GM23248 (cell line): ENCODE measurements at places on chromosomes 13 and 19. TPM values are rescaled to one million over a fixed set of nuclear protein-coding genes. Genes with fewer than 3 reads are reported as not detected.

DNA sequence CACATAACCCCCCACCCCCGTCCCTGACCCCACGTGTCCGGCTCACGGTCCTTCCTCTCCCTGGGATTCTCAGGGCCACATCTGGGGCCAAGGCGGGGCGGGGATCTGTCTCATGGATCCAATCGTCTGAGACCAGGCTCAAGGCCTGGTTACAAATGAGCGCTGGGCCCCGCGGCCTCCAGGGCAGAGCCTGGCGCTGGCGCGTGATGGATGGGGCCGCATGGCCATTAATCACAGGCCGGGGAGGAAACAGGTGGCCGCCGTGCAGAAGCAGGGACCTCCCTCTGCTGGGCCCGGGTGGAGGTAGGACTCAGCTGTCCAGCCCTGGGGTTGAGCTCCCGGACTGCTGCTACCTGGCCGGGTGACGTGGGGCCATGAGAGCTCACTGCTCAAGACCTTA, 5.8 kb upstream of the TLE5 start:
- DNase-seq: no peak
- no peak overlapping the region for H3K27ac ChIP-seq
- no peaks in the 10 kb centered on the region for H3K27me3 ChIP-seq
- no peak overlapping the region for H3K4me3 ChIP-seq
- H3K36me3 ChIP-seq: no peaks in the 10 kb centered on the region
- no peaks in the 10 kb centered on the region for H3K4me1 ChIP-seq

DNA sequence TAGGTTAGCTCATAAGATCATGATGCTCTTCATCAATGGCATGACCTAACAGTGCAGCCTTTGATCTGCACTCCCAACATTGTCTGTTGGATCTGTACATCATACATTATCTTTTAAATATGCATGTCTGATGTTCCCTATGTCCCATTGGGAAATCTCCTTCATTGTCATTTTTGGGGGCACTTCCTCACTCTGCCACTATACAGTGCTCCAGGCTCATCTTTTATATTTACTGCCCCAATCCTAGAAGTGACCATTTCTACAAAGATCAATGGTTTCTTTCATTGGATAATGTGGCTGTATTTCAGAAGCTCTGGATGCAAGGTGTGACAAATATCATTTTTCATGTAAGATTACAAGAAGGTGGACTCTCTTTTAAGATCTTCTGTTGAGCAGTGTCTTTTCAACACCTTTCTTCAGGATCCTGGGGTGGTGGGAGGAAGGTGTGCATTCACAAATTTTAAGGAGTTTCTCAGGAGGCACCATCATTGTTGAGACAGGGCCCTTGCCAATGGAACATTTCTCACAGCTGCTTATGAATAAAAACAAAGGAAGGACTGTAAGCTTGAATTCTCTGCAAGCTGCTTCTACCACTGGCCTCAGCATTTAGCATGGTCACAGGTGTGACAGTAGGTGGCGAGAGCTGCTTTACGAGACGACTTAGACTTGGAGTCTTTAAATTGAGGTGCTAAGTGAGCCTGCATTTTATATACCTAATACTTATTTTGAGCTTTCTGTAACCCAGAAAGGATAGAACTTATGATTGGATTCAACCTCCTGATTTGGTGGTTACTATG, 403.0 kb downstream of the LMO7 start:
- DNase-seq: no peak
- no peak overlapping the region for H3K4me3 ChIP-seq
- no peaks in the 10 kb centered on the region for H3K36me3 ChIP-seq
- no peaks in the 10 kb centered on the region for H3K27me3 ChIP-seq
- no peaks in the 10 kb centered on the region for H3K4me1 ChIP-seq

Gene IL4I1
- not detected in 2 replicates for total RNA-seq

DNA sequence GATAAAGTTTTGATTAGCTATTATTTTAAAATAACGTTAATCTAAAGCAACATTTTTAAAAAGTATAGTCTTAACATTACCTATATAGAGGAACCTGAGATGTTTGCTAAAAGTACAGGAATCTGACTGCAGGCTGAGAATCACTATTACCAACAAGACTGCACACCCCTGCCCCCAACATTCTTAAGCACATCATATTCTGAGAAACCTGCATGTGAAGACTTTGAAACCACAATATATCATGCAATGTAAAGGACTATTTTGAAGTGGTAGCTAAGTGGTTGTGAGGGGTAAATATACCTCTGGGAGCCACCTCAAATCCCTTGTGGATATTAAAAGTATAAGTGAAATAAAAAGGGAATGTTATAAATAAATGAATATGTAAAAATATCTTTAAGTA, 119.0 kb upstream of the KLF12 start:
- no peak overlapping the region for H3K27ac ChIP-seq
- H3K36me3 ChIP-seq: no peaks in the 10 kb centered on the region
- no peak overlapping the region for H3K4me3 ChIP-seq
- no peaks in the 10 kb centered on the region for H3K27me3 ChIP-seq
- no peak for DNase-seq
- peaks cover 30% of the 10 kb centered on the region for H3K4me1 ChIP-seq

- no peak overlapping the region for H3K27ac ChIP-seq
- H3K4me1 ChIP-seq: 0 out of 2 replicates have a peak, but pooled peaks cover 10% of the 10 kb centered on the region
- DNase-seq: no peak
- H3K36me3 ChIP-seq: no peaks in the 10 kb centered on the region
- H3K27me3 ChIP-seq: no peaks in the 10 kb centered on the region
- H3K4me3 ChIP-seq: no peak overlapping the region
Observed at GRCh38 chr13:37709318-37709717, 110.8 kb upstream of the POSTN start.

DNA sequence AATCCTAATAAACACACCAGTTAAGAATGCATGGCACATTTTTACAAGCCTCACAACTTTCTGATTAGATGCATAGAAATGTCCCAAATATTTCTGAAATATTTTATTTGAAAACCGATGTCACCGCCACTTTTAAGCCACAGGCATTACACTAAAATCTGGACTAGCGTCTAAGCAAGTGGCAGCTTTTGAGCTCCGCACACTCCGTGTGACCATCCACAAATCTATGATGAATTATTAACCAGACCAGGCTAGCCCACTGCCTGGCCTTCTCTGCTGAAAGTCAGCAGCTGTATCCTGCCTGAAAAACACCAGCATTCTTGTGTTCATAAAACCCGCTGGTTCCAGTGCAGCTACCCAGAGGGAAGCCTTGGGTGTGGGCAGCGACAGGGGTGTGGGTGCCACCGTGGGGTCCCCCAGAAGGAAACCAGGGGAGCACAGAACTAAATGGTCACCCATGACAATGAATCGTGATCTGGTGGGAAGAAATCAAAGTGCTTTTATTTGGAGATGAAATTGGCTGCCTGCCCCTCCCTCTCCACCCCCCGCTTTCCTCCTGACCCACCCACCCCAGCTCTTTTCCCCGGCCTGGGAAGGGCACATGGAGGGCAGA, 13.8 kb downstream of the RASA3 start:
- no peaks in the 10 kb centered on the region for H3K36me3 ChIP-seq
- no peaks in the 10 kb centered on the region for H3K27me3 ChIP-seq
- peak overlapping the region; percentile 58 for H3K4me3 ChIP-seq

Gene ZNF382
- 7.1 and 11.1 TPM in 2 replicates for total RNA-seq

Gene TEX29
- total RNA-seq: not detected in 2 replicates

Gene CYP2S1
- total RNA-seq: 0.13 TPM in 1 of 2 replicates, not detected in the other

DNA sequence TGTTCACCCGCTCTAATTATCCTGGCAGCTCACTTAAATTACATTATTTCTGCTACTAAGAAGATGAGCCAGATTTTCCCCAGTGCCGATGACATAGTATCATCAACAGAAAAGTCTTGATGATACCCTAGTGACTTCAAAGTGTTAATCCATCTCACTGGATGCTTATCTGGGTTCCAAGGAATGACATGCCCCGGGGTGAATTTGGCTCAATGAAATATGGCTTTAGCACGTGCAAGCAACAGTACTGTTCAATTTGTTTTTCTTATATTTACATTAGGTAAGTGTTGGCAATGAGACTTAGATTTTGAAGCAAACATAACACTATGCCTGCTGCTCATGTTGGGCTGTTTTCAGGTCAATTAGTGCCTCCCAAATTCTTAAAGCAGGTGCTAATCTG, 548.2 kb upstream of the SLITRK1 start:
- no peak overlapping the region for H3K4me3 ChIP-seq
- H3K4me1 ChIP-seq: peaks cover 15% of the 10 kb centered on the region
- peak; percentile 27 for DNase-seq
- H3K27me3 ChIP-seq: no peaks in the 10 kb centered on the region
- H3K36me3 ChIP-seq: no peaks in the 10 kb centered on the region

DNA sequence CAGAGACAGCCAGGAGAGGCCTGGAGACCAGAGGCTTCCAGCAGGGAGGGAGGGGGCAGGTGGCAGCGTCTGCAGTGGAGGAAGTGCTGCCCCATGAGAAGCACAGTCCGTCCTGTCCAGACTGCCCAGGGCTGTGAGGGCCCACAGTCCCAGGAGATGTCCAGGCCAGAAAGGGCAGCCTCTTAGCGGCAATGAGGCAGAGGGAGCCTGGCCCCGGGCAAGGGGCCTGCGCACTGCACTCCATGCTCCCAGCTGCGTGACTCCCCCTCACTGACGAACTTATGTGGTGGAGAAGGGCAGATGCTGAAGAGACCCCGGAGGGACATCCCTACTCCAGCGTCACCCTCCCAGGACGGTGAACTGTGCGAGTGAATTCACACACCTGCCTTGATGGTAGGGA, 115.3 kb downstream of the SOX1 start:
- no peaks in the 10 kb centered on the region for H3K36me3 ChIP-seq
- DNase-seq: no peak
- H3K27ac ChIP-seq: no peak overlapping the region
- H3K27me3 ChIP-seq: no peaks in the 10 kb centered on the region
- H3K4me1 ChIP-seq: no peaks in the 10 kb centered on the region
- H3K4me3 ChIP-seq: no peak overlapping the region

Gene ZNF541
- not detected in 2 replicates for total RNA-seq

DNA sequence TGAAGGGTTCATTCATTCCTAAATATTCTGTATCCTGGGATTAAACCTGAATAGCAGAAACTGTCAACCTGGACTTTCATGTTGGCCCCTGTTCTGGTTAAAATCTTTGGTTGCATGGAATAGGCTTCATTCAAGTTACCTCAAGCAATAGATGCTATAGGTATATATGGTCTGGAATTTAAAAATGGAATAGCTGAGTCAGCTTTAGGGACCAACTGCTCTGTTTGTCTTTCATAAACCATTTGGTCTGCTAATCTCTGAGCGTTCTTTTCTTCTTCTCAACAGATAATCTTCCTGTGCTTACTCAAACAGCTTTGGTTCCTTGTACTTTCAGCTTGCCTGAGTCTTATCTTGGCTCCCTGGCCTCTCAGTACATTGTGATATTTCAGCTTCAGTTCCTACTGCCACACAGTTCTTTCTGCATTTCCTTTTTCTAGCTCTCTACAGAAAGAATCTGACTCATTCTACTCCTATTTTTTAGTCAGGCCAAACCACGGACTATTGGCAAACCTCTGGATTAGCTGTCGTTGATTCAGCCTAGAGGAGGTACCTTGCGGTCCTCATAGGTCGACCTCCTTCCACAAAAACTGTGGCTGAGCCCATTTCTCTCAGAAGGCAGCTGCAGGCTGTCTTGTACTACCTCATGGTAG, 35.9 kb upstream of the MAB21L1 start:
- H3K36me3 ChIP-seq: no peaks in the 10 kb centered on the region
- no peaks in the 10 kb centered on the region for H3K27me3 ChIP-seq
- DNase-seq: peak; percentile 98
- H3K4me3 ChIP-seq: 0 out of 2 replicates have a peak overlapping the region, but pooled peaks have one; percentile 22
- H3K27ac ChIP-seq: peak overlapping the region; percentile 42

- DNase-seq: no peak
- H3K27ac ChIP-seq: no peak overlapping the region
- peaks cover 6% of the 10 kb centered on the region; the same call in 1 of the 2 replicates for H3K27me3 ChIP-seq
Observed at GRCh38 chr19:47437500-47437899, 18.2 kb upstream of the MEIS3 start.

GRCh38 chr13:92804346-92804745, 422.3 kb upstream of the GPC6 start:
- no peaks in the 10 kb centered on the region for H3K27me3 ChIP-seq
- H3K4me3 ChIP-seq: no peak overlapping the region
- H3K27ac ChIP-seq: no peak overlapping the region
- H3K4me1 ChIP-seq: peaks cover 13% of the 10 kb centered on the region
- DNase-seq: peak; percentile 54

DNA sequence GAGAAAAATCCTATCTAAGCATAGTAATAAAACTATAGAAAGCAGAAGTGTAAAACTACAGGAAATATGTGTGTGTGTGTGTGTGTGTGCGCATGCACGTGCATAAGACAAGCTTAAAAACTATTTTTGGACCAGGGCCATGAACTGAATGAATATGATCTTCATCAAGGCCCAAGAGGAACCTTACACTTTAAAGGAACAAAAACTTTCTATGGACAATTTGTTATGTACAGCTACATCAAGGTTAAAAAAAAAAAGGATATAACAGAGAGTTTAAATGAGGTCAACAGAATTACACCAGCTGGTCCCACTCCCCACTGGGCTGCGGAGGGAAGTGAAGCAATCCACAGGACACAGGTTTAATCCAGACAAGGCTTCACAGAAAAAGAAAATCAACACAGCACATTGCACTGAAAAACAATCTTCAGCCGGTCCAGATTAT, 151.1 kb downstream of the LHFPL6 start:
- no peak overlapping the region for H3K4me3 ChIP-seq
- no peaks in the 10 kb centered on the region for H3K36me3 ChIP-seq
- peaks cover 19% of the 10 kb centered on the region for H3K4me1 ChIP-seq

DNA sequence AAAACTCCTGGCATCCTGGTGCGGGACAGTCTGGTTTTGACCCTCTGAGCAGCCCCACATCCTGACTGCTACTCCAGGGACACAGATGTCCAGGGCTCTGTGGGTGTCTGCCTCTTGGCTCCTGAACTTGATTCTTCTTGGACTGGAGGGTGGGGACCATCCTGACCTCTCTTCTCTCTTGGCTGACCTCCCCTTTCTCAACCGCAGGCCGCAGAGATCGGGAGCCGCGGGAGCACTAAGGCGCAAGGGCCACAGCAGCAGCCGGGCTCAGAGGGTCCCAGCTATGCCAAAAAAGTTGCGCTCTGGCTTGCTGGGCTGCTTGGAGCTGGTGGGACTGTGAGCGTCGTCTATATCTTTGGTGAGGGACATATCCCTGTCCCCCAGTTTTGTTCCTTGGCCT, 1.0 kb downstream of the TIMM50 start:
- H3K27ac ChIP-seq: no peak overlapping the region
- peak overlapping the region; percentile 95 for H3K4me3 ChIP-seq
- H3K36me3 ChIP-seq: no peaks in the 10 kb centered on the region; the same call in 1 of the 2 replicates
- peaks cover 8% of the 10 kb centered on the region for H3K4me1 ChIP-seq

Gene LRRC25
- not detected in 2 replicates for total RNA-seq

DNA sequence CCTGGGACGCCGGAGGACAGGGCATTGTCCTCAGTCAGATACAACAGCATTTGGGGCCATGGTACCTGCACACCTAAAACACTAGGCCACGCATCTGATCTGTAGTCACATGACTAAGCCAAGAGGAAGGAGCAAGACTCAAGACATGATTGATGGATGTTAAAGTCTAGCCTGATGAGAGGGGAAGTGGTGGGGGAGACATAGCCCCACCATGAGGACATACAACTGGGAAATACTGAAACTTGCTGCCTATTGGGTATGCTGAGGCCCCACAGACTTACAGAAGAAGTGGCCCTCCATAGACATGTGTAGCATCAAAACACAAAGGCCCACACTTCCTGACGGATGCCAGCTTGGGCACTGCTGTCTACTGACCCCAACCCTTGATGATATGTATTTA, 1.4 kb upstream of the ICAM4 start:
- H3K36me3 ChIP-seq: no peaks in the 10 kb centered on the region; the same call in 1 of the 2 replicates
- no peaks in the 10 kb centered on the region for H3K27me3 ChIP-seq
- H3K4me3 ChIP-seq: no peak overlapping the region
- no peak for DNase-seq
- no peaks in the 10 kb centered on the region for H3K4me1 ChIP-seq

Gene CEACAM20
- total RNA-seq: not detected in 2 replicates
